ENCODE measurements at places on chromosomes 2 and 18.
A peak's percentile ranks its signal among the peaks of the same experiment; 100 is the strongest.

GRCh38 chr18:50981381-50981780 is 13.5 kb downstream of the ELAC1 start:
- no peak for DNase-seq

- no peak for DNase-seq
Measured at GRCh38 chr2:38060236-38061018, 15.5 kb downstream of the CYP1B1 start.

DNA sequence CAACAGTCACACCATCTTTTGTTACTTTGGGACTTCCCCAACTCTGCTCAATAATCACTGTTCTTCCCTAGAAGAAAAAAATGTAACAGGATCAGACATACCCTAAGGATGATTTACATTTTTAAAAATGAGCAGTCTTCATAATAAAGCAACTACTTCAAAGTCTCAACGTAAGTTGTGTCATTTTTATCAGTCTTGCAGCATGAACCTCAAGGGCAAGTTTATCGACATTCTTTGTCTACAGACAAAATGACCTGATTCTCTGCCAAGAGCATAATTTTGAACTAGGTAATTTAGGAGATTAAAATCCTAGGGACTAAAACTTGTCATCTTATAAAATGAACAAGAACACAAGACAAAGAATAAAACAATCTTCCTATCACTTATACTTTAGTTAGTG is 2.3 kb downstream of the HSPD1 start:
- DNase-seq: no peak

DNA sequence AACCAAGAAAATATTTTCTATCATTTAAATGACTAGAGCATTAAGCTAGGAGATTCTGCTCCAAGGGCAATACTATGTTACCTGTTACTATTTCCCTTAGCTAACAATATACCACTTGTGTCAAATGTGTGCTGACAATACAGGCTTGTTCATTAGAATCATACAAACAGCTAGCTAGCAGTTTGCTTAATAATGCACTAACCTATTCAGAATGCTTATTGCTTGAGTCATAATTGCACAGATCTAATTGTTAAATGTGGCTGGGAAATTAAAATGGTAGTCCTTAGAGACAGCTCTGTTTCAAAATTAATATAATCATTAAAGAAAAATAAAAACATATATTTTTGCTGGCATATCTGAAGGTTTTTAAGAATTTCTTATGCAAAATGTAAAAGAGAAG is 344.2 kb downstream of the ERBB4 start:
- DNase-seq: no peak

DNA sequence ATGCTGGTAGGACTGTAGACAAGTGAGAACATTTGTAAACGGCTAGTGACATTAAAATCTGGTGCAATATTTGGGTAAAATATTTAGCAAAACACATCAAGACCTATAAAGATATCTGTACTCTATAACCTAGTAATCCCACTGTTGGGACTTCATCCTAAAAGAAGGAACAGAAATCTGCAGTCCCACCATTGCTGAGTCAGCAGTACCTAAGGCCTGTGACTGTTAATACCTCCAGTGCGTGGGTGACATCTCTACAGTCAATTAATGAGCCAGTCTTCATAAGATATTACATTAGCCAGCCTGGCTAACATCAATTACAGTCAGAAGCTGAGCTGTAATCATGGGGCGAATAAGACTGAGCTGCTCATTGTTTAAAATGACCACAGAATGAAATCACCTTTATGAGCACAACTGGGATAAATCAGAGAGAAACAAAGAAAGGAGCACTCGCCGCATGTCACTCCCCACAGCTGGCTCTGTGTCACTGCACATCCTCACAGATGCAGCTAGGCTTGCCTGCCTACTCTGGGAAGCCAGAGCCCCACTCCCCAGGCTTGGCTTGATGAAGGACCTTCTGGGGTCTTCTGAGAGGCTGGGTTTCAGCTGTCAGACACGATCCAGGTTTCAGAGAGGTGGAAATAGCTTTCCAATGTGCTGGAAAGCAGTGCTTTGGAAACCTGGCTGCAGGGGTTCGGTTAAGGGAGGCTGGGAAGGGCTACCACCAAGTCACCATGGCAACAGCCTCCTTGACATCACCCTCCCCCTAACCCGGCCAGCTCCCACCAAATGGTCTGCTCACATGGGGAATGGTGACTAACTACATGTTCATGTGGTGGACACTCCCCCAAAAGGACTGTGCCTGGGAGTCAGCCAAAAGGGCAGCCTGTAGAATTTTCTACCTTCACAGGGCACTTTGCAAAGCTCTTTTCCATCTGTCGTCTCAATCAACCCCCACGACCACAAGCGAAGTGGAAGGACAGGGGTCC is 145.0 kb downstream of the ZBTB7C start:
- peak; percentile 49 for DNase-seq

DNA sequence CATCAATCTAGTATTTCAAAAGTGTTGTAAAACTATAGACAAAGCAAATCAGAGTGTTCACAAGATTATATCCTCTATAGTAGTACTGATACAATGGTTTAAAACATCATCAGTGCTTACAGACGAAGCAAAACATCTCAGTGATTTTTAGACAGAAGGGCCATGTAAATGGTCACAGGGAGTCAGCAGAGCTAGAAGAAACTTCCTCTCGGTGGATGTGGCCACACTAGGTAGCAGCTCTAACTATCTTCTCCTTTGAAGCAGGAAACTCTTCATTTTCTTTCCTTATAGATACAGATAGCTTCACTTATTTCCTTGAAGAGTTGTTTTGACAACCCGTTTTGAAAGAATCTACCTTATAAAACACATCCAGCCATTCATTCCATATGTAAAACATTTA is 80.4 kb upstream of the CD226 start:
- no peak for DNase-seq

DNA sequence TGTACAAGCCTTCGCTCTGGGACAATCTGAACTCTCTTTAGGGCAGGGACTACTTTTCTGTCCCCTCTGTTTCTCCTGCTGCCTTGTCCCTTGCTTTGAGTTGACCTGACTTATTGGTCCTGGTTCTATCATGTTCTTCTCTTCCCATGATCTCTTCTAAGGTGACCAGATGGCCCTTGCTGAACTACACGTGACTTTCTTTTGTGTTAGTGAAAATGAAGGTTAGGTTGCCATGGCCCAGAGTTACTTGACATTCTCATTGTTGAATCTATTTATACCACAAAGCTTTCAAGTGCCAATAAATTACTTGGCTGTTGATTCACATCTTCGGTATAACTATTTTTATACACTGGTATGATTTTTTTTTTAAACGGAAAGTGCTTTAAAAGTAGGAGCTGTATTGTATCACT is 24.4 kb downstream of the MRPL33 start:
- no peak for DNase-seq

DNA sequence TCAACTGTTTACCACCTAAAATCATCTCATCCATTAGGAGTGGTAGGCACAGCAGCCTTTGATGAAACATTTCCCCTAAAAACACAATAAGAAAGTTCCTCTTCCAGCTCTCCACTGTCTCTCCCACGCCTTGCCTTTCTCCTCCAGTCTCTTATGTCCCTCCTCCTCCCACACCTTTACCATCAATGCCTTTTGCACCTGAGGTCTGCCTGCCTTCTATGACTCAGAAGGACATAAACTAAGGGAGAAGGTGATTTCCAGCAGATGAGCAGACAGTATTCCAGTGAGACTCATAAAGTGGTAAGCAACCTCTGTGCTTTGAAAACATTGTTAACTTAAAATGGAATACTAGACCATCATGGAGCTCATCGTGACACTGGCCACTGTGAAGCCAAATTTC is 34.2 kb upstream of the NDUFV2 start:
- no peak for DNase-seq

GRCh38 chr2:110773401-110773921 is 41.1 kb downstream of the ACOXL start:
- no peak for DNase-seq

- no peak for DNase-seq
Measured at GRCh38 chr2:124112206-124112605, 87.1 kb downstream of the CNTNAP5 start.

DNA sequence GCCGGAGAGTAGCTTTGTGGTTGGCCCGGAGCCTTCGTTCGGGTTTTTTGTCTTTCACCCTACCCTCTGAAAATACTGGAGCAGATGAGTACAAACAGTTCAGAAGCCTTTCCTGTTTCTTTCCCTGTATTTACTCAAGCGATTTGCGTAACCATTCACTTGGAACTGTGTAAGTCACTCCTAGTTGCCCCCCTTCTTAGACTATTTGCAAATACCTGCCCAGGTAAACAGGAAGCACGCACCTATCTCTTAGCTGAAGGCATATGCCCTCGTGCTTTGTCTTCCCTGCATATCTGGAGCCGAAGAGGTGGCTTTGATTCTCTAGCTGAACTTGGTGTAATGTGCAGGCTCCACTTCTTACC is 1.4 kb downstream of the KCNS3 start:
- no peak for DNase-seq

GRCh38 chr18:79030680-79031079 is 38.5 kb upstream of the ATP9B start:
- no peak for DNase-seq

DNA sequence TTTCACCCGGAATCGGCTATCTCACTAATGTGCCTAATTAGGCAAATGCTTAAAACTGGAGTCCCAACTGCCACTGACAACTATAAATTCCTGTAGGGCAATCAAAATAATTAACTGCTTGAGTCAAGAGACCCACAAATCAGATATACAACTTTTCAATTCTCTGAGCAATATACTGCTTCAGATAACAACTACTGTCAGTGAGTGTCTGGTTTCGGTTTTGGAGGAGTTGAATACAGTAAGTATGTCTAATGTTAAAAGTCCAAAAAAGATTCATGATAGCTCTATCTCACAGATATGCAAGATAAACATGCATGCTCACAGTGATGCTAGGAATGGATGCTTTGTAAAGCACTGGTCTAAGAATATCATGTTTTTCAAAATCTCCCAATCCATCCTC is 283.3 kb downstream of the NRXN1 start:
- DNase-seq: no peak

DNA sequence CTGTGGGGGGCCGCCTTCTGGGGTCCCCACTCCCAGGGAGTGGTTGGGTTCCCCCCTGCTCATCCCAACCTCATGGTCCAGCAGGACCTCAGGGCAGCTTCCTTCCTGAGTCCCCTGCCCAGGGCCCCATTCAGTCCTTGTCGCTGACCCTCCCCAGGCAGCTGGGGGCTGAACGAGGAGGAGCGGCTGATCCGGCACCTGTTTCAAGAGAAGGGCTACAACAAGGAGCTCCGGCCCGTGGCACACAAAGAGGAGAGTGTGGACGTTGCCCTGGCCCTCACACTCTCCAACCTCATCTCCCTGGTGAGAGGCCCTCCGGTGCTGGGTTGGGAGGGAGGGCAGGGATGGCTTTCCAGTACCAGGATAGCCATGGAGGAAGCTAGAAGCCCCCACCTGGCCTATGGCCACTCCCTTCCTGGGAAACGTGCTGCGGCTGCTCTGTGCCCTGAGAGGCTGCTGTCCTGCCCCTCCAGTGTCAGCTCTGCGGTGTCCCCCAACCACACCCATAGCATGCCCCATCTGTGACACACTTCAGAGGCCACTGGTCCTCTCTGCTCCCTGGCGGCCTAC is 497 bp downstream of the CHRND start:
- DNase-seq: no peak

DNA sequence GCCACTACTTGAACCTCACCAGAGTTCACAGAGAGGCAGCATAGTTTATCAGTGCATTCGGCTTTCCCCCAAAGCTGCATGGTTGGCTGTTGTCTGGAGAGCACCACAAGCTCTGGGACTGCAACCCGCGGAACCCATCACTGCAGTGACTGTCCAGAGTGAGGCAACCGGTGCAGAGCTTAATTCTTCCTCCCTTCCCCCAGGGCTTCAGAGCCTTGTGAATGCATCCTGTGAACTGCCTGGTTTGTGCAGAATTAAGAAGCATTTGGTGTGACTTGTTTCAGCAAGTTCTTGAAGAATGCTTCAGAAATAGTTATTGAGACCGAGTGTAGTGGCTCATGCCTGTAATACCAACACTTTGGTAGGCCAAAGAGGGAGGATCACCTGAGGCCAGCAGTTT is 99.2 kb upstream of the FOSL2 start:
- no peak for DNase-seq

- DNase-seq: no peak
Measured at GRCh38 chr18:35827903-35828275, 144.6 kb upstream of the RMP24 start.

DNA sequence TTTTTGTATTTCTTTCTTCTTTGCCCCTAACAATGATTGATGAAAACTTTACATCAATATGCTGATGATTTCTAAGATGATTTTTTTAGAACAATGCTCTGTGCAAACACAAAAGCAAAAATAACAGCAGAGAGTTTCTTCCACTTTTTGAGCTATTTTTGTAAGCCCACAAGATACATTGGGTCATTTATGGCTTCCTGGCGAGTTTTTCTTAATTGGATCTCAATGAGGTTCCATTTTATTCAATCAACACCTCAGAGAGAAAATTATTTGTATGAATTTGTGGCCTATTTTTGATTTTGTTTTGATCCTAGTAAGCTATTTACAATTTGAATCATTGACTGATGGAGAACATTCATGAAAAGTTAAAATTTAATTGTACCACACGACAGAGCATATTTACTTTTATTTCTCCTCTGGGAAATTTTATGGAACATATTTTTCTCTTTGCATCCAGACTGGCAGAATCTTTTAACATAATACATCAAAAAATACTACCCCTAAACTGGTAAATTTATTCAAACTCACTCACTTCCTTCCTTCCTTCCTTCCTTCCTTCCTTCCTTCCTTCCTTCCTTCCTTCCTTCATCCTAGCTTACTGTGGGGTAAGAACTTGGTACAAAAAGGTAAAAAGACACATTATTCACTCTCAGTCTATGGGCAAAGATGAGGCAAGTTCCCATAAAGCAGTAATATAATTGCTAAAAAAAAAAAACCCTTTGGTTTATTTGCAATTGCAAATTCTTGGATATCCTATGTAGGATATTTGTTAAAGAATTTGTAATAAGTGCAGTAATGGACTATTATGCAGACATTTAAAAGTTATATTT is 710.4 kb downstream of the SLC4A3 start:
- no peak for DNase-seq

- DNase-seq: no peak
Measured at GRCh38 chr2:33210626-33211025, 263.9 kb downstream of the LTBP1 start.

- no peak for DNase-seq
Measured at GRCh38 chr2:127044977-127045661, 61.8 kb downstream of the BIN1 start.

DNA sequence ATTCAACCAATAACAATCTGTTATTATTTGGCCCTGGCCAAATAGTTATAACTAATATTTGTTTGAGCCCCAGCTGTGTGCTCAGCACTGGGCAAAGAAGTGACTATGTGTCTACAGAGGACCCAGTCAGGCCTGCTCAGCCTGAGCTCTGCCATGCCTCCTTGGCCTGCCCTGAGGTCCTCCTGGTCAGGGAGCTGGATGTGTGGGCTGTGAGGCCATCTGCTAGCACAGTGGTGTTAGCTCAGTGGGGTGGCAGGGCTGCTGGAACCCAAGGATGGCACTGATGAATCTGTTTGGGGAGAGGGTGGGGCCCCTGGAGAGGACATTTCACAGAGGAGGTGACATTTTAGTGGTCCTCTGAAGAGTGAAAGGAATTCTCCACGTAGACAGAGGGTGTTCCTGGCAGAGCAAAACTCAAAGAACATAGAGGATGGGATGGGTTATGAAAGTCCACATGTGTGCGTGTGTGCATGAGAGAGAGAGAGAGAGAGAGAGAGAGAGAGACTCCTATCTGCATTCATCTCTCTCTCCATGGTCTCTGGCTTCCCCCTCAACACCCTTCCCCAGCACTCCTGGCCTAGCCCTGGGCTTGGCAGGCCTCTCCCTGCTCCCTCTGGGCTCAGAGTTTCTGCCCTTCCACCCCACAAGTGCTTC is 21.2 kb upstream of the ATOH8 start:
- no peak for DNase-seq

GRCh38 chr18:3967359-3968180 is 487.5 kb downstream of the DLGAP1 start:
- no peak for DNase-seq

- no peak for DNase-seq
Measured at GRCh38 chr18:7248877-7249276, 18.0 kb downstream of the LRRC30 start.
